ENCODE measurements at places on chromosomes 4 and X.

GRCh38 chrX:143461606-143462005, 55.7 kb downstream of the SPANXN3 start:
- DNase-seq = no peak

- DNase-seq = no peak
These were observed 188.4 kb downstream of the SLC7A11 start for GRCh38 chr4:138053641-138054301.

DNA sequence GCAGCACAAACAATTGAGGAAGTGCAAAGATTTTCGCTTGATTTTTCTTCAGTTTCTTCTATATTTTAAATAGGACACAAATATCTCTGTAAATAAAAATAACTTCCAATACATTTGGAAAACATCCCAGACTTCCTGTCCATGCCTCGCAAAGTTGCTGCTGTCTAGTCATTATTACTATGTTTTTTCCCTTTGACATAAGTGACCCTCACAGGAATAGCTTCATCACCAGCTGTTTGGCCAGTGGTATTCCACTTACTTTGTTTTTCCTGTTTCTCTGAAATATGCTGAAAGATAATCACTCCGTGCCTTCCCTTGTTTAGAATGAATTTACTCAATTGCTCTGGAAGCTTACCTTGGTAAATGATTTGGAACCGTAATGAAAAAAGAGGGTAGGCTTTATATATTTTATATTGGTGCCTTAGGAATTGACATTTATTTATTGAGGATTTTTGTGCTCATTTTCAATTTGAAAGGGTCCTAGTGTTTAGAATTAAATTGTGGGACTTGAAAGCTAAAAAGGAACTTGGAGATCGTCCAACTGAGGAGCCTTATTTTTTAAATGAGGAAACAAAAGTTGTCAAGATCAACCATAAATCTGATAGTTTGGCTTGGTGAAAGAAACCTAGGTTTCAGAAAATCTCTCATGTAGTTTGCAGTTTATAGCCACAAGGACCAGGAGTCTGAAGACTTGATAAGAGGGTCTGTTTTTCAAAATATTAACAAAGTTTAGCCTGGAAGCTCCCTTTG, 65.6 kb downstream of the CDKL5 start:
- DNase-seq = no peak

DNA sequence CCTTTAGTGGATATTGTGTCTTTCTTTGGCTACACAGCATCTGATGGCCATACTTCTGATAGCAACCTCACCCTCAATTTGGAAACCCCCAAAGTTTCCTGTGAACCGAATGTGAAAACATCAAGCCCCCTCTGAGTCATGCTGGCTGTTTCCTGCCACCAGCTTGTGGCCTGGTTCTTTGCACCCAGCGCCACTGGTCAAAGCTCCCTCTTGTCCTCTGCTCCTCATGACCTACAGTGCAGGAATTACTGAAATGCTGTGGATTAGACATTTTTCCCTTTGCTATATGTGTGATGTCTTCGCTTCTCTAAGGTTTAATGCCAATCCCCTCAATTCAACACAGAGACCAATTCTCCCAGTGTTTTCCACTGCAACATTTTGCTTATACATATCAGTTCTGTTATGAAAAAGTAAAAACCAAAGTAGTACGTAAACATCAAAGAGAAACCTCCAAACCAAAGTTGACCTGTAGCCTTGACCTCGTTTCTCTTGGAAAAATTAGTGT, 224.0 kb upstream of the TENM3 start:
- no peak for DNase-seq

- no peak for DNase-seq
These were observed 276.7 kb downstream of the DCTD start for GRCh38 chr4:182640491-182640890.

Measured in SHP77 (cell line).